ENCODE measurements at places on chromosomes 7 and 10. TPM values are rescaled to one million over a fixed set of nuclear protein-coding genes. Genes with fewer than 3 reads are reported as not detected.

The NPY gene
- polyA plus RNA-seq = not detected

The CADPS2 gene
- polyA plus RNA-seq = 5.0 TPM

The FAM149B1 gene
- 44.4 TPM for polyA plus RNA-seq

The NUDT13 gene
- 1.8 TPM for polyA plus RNA-seq
